Inflammatory macrophage (primary cell): ENCODE measurements at places on chromosomes 5 and 9.

DNA sequence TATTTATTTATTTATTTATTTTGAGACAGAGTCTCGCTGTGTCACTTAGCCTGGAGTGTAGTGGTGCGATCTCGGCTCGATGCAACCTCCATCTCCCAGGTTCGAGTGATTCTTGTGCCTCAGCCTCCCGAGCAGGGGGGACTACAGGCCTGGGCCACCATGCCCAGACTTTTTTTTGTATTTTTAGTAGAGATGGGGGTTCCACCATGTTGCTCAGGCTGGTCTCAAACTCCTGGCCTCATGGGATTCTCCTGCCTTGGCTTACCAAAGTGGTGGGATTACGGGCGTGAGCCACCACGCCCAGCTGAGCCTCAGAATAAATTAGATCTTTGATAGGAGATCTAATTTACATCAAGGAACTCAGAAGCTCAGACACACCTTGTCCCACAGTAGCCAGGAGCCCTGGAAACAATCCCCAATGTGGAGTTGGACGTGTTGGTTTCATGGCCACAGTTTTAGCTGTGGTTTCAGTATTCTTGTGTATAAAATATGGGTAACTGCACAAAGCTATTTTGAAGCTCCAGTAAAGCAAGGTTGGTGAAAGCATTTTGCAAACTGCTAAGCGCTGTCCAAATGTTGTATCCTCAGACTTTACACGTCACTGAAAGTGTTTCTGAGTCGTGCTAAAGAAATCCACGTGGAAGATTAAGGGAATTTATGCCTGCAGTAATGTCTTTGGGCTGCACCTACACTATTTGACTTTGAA is 3.0 kb upstream of the HNRNPAB start:
- no peak for DNase-seq

GRCh38 chr5:78102500-78102899 is 192.0 kb downstream of the AP3B1 start:
- no peak for DNase-seq

DNA sequence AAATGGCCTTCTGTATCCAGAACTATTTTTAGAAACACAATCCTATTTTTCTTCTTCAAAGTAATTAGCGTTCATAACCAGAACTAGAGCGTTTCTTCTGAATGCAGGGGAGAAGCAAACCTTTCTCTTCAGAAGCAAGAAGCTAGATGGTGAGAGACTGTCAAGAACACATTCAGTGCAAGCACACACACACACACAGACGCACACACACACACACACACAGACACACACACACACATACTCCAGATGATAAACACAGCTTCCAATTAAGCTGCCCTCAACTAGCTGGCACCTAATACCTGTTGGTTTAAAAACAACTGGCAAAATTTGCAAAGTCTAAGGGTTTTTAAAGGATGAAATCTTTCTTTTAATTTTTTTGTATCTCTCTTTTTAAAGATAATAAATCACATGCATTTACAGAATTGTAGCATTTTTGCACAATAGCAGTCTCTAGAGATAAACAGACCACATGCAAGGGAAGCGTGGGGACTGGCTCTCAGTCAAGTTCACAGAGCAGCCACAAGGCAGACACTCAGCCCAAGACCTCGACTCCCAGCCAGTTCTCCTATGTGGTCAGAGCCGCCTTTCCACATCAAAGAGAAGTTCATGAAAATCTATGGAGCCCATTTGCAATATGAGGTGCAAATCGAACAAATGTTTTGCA is 138.5 kb downstream of the TTLL11 start:
- DNase-seq: no peak

DNA sequence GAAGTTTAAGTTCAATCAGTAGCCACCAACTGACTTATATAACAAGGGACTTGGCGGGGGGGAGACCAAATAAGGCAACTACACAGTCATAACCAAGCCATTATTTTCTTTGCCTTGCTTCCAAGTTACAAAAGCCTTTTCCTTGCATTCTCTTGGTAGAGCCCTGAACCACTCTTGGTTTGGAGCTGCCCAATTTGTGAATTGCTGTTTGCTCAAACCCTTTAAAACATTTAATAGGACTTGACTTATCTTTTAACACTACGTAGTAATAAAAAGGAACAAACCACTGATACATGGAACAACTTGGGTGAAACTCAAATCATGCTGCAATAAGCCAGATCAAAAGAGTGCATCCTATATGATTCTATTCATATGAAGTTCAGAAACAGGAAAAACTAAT is 31.7 kb upstream of the MSH3 start:
- no peak for DNase-seq

DNA sequence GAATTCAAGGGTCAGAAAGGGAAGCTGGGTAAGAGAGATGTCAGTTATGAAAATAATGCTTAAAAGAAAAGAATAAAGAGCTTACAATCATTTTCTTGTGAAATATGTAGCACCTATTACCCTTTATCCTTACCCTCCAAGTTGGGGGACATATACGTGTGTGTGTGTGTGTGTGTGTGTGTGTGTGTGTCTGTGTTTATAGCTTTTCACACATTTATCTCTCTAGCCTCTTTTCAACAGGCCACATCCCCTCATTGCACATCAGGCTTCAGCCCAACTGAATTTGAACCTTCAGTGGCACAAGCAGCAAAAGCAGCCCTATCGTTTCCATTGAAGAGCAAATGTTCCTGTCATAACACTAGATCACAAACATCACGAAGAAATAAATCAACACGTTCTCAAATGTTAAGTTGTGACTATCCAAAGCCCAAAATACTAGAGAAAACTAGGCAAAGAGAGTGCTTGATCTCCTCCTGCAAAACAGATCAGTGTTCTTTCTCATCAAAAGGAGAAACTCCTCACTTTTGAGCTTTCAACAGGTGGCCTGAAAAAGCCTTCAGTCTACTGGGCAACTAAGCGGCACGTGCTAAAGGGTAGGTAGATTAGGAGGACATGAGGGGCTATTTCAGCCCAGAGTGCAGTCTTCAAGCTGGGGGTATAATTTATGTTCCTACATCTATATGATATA is 416.4 kb downstream of the EFNA5 start:
- no peak for DNase-seq

DNA sequence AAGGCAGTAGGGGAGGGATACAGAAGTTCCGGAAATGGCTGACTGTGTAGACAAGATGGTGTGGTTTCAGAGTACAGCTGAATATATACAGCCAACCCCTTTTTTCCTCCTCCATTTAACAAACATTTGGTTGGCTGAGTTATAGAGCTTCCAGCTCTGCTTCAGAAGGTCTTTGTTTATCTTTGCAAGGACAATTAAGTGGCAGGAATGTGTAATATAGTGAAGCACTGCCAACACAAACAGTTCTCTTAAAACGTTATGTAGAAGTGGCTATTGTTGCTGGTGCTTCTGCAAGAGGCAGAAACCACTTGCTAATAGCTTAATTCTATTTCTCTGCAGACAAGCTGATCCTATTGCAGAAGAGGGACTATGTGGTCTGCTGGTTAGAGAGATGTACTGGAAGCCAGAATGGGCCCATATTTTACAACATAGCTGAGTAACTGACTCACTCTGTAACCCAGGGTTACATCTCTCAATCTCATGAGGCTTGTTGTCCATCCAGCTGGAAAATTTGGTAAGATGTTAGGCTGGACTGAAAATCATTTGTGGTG is 62.7 kb upstream of the OSMR start:
- DNase-seq: no peak

DNA sequence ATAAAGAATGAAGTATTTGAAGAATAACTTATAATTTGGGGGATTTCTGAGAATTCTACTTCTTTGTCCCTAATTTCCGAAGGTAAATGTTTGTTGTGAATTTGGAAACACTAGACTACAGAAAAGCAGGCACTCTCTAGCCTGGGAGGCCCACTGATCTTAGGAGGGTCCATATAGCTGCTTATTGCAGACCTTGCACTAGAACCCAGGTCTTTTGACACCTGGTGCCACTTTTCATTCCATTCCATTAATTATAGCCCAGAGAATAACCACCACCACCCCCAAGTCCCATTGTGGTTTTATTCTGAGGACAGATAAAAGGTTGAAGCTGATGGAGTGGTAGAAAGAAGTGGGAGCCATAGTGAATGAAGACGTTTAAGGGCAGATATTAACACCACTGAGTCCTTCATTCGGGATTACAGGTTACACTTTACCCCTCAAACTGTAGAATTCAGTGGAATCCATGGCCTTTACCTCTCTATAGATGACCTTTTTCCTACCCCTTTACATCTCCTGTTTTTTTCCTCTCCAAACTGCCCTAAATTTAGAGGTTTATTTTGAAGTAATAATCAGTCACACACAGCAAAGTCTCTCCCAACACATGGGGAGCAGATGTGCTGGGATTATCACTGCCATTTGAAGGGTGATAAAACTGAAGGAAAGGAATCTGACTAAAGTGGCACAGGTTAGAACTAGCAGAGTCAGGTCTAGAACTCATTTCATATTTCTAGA is 12.0 kb upstream of the PSMD5 start:
- DNase-seq: no peak

GRCh38 chr5:160966921-160967320 is 114.9 kb upstream of the ATP10B start:
- DNase-seq: no peak

- no peak for DNase-seq
Measured at GRCh38 chr5:174531782-174532191, 192.6 kb upstream of the MSX2 start.

DNA sequence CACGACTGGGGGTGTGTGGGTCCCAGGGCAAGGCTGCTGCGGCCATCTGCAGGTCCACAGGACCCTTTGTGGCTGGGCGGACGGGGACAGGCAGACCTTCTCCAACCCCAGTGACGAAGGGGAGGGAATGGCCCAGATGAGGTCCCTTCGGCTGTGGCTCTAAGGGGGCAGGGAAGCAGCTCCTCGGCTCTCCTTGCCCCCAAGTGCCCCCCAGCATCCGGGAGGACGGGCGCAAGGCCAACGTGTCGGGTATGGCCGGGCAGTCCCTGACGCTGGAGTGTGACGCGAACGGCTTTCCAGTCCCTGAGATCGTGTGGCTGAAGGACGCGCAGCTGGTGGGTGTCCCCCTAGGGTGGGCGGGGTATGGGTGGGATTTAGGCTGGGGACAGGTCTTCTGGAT is 82.8 kb downstream of the HMCN2 start:
- no peak for DNase-seq

- no peak for DNase-seq
Measured at GRCh38 chr9:38337706-38338264, 54.7 kb upstream of the ALDH1B1 start.

DNA sequence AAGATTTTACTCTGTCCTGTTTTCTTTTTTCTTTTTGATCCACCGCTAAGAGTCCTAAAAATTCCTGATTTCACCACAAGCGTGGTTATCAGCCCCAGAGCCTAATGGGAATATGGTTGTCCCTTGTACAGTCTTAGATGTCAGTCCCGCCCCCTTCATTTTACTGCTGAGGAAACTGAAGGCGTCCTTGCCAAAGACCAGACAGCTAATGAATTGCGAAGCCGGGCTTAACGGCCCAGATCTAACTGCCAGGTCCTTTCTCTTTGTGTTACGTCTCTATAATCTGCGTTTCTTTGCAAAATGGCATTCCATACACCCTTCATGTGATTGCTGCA is 497 bp downstream of the NSA2 start:
- peak; percentile 83 for DNase-seq

GRCh38 chr9:132244582-132245455 is 83.0 kb downstream of the NTNG2 start:
- no peak for DNase-seq

GRCh38 chr5:127906562-127907204 is 176.9 kb upstream of the SLC12A2 start:
- no peak for DNase-seq

DNA sequence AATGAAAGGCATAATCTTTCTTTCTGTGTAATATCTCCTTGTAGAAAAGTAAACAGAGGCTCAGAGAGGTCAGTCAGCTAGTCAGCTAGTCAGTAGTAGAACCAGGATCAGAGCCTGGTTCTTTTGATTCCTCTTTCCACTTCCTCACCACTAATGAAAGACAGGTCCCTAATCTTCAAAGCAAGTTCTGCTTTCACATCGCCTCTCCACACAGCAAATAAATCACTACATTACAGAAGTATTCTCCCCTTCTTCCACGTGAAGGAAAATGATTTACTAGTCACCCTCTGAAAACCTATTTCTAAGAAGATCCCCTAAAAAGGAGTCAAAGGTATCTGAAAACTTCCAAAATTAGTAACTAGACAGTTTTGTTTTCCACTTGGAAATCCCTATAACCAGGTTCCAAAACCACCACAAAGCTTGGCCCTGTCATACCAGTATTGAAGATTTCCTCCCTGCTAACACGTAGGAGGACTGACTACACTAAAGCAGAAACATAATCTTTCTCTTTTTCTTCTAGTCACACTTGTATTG is 140.5 kb upstream of the TARS1 start:
- peak; percentile 77 for DNase-seq

- DNase-seq: no peak
Measured at GRCh38 chr9:16745359-16745758, 125.1 kb downstream of the BNC2 start.

GRCh38 chr5:163821142-163821541 is 315.7 kb downstream of the MAT2B start:
- DNase-seq: peak; percentile 8

DNA sequence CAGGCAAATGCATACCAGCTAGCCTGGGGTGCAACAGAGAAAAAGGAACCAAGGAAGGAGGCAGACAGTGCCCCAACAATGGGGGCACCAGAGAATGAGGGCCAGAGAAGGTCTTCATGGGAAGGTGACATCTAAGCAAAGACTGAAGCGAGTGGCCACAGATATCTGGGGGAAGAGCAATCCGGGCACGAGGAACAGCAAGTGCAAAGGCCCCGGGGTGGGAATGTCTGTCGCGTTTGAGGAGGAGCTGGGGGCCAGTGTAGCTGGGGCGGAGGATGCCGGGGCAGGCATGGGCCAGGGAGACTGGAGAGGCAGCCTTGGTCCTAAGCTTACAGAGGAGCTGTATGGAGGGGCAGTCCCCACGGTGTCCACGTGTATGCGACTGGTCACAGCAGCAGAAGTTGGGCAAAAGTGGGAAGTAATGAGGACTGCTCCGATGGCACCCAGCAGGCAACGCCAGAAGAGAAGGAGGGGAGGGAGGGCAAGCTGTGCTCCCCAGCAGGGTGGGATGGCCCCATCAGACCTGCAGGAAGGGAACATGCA is 19.1 kb downstream of the EEIG1 start:
- DNase-seq: peak; percentile 69

- DNase-seq: peak; percentile 85
Measured at GRCh38 chr9:111759762-111760639, 34.7 kb downstream of the SHOC1 start.

DNA sequence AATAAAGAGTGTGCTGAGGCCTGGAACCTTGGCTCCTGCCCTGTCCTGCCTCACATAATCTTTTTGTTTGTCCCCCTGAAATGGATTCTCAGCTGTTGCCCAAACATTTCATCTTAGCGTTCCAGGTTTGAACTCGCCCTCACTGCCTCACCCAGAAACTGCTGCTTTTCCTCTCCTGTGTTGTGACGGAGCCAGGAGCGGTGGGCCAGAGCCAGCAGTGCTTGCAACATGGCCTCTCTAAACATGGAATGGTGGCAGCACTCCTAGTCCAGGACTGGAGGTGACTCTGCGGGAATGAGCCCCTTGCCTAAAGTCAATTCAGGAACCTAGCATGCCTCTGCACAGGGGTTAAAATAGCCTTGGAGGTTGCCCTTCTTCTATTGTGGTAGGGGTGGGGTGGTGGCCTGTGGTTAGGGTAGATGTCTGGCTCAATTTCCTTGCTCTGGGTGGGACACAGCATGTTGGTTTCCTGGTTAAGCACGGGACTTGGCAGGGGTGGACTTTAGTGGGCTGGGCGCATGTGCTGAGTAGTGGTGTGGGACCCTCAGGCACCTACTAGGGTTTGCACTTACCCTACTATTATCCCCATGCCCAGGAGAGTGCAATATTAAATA is 101.6 kb downstream of the SLC25A46 start:
- no peak for DNase-seq
